ENCODE measurements at places on chromosomes 2 and 18.

DNA sequence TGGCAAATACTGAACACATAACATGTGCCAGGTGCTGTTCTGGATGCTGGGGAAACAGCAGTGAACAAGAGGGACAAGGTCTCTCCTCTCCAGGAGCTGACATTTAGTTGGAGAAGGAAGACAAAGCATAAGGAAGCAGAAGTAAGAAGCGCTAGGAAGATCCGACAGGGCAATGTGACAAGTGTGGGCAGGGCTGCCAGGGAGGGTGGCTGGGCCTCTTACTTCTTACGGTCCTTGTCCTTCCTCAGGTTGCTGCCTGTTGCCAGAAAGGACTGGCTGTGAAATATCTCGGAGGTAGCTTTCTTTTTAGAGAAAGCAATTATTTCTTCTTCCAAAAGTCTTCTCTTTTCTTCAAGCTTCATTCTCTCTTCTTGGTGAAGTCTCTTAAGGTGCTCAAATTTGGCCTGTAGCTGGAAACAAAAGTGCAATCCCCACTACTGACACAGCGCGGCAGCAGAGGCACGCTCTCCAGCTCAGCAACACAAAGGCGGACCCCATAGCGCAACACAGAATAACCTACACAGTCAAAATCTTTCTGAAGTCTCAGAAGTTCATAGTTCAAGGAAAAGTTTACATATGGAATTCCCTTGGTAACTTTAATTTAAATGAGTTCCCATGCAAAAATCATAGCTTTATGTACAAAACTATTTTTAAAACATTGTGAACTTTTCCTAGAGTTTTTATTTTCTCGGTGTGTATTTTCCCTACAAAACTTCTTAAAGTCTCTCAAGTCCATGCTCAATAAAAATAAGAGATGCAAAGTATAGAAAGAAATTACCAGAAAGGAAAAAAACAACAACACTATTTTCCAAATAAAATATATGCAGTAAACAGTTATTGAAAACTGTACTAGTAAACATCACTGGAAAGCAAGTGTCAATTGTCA, 67.7 kb downstream of the SEPTIN10 start:
- DNase-seq, result no peak

DNA sequence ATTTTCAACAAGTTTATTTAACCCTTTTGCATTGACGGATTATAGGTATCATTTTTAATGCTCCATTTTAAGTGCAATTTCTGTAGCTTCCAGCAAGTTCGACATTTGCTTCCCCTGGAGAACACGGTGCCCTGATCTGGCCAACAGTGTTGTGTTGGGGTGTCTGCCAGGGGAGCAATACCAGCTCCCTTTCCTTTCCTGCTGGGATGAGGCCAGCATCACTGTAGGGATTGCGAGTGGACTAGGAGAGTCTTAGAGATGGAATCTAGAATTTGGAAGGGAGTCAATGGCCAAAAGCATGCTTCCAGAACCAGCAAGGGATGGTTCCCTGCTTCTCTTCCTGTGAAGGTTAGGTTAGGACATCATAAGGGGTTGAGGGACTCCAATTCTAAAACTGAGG, 135.2 kb downstream of the RTN4 start:
- DNase-seq, result no peak

DNA sequence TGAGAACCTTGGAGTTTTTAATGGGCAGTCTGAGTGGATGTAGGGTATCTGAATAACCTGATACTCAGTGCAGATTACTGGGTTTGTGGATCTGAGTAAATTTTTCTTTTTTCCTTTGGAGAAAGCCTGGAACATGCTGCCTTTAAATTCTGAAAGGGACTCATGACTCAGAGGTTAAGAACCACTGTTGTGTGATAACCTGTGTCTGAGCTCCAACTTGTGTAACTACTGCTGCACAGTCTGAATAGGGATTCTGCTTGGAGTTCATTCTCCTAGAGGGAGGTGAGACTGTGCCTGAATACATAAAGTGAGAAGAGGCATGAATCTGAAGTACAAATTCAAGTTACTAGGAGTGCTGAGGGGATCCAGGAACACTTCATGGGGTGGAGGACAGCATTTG, 36.2 kb downstream of the KDM3A start:
- DNase-seq, result no peak

DNA sequence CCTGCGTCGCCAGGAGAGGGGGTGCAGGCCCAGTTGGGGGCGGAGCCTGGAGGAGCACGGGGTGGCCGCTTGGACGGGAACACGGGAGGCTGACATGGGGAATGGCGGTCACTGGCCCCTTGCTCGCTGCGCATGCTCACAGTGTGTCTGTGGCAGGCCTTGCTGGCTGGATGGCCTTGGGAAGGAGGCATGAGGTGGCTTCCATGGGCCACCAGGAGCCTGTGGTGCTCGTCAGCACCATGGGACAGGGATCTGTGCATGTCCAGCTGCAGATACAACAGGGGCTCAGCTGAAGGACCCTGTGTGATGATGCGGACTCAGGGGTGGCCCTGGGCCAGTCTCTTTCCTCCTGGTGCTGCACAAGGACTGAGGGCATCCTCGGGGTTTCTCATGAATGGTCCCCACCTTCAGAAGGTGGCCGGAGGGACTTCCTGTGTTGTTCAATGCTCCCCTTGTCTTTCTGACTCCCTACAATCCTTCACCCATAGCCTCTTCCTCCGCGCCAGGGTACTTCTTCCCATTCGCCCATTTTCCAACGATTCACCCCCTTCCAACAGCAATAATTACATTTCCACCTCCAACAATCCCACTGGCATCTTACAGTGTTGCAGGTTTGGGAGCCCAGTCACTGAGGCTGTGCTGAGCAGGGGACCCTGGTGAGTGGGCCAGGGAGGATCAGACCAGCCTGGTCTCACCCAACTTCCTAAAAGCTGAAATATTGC, 3.4 kb upstream of the SP140L start:
- DNase-seq, result no peak

GRCh38 chr2:235636546-235636945, 142.7 kb downstream of the AGAP1 start:
- DNase-seq, result no peak

GRCh38 chr2:192215096-192215877, 20.6 kb upstream of the TMEFF2 start:
- no peak for DNase-seq

DNA sequence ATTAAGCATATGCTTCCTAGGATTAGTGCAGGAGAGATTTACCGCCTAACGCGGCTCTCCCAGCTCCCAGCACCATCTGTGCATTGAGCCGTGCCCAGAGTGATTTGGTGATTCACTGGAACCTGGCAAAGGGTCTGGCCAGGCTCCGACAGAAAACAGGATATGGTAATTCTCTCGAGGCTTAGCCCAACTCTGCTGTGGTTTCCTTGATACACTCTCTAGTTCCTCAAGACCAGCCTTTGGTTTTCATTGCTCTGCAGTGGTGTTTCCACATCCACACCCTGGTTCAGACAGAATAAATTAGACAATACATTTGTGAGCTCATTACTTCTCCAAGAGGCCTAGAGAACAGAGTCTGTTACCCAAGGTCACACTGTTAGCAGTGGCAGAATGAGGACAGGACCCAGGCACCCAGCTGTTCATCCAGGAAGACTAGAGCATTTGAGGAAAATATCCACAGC, 23.0 kb upstream of the SMAD2 start:
- no peak for DNase-seq

DNA sequence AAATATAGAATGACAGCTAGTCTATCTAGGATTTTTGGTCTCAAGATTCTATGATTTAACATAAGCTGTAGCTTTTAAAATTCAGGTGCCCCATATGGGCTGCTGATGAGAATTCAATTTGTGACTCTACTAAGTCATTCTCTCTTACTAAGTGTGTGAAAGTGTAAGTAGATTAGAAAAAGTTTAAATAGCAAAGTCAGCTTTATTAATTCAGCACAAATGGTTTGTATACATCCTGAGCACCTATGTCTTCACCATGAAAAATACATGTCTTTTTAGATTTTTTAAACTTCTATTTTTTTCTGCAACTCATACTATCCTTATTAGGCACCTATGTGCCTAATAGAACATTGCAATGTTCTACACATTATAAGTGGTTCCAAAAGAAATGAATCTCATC, 157.1 kb downstream of the METTL4 start:
- no peak for DNase-seq

- no peak for DNase-seq
Observed at GRCh38 chr18:22473366-22473765, 55.7 kb upstream of the CTAGE1 start.

GRCh38 chr2:21891191-21891590, 767.4 kb downstream of the TDRD15 start:
- DNase-seq, result no peak

- DNase-seq, result no peak
Observed at GRCh38 chr2:4475618-4476017, 772.2 kb downstream of the DCDC2C start.

DNA sequence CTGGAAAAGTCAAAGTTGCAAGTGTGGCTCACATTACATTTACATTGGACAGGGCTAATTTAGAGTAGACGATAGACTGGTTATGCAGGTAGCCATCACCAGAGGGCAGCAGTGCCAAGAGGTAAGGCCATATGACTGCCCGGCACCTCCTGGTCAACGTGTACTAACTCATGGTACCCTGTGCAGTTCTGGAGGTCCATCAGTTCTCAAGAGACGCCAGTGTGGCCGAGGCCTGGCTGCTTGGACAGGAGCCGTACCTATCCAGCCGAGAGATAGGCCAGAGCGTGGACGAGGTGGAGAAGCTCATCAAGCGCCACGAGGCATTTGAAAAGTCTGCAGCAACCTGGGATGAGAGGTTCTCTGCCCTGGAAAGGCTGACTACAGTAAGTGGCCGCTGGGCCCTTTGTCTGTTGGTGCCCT, 65.8 kb upstream of the EML6 start:
- no peak for DNase-seq

DNA sequence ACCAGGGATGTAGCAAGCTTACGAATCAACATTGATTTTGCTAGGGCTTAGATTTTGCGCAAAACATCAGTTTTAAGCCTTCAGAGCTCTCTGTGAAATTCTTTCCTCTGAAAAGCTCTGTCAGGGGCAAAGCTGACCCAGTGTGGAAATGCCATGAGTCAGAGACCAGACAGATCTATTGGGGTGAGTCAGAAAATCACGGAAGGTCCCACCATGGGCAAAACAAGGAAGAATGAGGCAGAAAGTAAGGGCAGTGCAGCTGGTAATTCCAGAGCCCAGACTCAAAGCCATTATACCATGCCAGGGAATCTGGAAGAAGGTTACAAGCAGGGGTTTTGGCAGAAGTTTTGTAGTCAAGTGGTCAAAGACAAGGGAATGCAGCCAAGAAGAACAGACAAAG, 256.6 kb upstream of the CTAGE1 start:
- DNase-seq, result peak; percentile 80

- no peak for DNase-seq
Observed at GRCh38 chr2:151347906-151348305, 9.5 kb upstream of the TNFAIP6 start.

- no peak for DNase-seq
Observed at GRCh38 chr2:229268626-229269025, 2.5 kb downstream of the PID1 start.

GRCh38 chr18:24027156-24027827, 12.7 kb downstream of the TTC39C start:
- DNase-seq, result peak; percentile 45

- no peak for DNase-seq
Observed at GRCh38 chr2:241083091-241083415, 19.0 kb downstream of the MTERF4 start.

DNA sequence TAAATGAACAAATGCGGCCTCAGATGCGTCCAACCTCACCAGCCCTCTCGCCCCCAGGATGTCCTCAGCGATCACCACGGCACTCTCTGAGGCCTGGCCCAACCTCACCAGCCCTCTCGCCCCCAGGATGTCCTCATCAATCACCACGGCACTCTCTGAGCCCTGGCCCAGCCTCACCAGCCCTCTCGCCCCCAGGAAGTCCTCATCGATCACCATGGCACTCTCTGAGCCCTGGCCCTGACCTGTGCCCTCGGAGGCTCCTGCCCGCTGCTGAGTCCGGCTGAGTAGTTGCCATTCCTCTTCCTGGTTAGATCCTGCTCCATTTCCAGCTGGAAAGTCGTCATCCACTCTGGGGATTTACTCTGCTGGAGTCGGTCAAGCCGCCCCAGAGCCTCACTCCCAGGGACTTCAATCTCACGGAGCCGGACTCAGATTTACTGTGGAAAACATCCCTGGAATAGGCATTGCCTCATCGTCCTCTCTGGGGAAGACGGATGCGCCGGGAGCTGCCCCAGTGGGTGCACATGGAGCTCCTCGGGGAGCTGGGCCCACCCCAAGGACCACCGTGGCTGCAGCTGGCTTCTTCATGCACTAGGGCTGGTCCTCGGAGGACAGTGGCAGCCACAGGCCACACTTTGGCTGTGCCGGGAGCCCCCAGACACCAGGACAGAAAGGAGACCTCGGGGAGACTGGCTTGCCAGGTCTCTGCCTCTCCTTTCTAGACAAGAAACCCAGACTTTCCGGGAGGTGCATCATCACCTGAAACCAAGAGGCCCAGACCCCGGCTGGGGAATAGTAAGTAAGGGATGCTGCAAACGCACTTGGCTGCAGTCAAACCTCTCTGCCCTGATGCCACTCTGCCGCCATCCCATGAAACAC, 230.6 kb downstream of the EIPR1 start:
- DNase-seq, result no peak

DNA sequence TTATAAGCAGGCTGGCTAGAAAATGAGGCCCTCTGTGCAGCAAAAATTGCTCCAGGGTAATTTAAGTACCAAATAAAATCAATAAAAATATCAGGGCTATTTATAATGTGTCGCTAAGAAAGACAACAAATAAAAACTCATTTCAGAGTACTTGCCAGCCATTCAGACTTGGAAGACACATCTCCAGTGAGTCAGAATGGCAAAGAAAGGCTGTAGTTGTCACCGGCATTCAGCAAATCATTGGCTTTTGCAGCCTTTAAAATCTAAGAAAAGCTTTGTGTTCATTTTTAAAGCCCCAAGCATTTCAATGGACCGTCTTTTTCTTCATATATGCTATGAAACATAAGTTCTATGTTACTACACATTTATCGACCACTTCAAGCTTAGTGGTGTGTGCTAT, 141.1 kb upstream of the HNMT start:
- no peak for DNase-seq

DNA sequence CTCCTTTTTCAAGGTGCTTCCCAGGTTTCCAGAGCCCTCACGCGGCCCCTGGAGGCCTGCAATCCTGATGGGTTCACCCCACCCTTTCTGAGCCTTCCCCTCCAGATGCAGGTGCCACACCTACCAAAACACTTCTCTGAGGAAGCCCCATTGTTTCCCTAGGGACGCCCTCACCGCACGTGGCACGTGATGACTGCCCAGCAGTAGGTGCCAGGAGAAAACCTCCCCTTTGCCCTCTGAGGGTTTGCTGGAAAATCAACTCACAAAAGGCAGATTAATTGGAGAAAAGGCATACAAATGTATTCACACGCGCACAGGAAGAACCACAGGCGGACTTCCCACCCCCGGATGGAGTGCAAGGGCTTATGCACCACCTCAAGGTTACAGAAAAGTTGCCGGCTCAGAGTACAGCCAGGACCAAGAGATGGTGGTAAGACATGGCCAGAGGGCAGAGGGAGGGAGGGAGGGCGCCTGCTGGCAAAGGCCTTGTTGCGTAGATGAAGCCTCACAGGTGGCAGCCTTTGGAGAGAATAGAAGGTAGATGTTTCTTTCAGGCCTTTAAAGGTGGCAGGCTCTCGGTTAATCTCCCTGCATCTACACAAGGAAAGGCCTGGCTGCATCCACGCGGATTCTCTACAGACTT, 269.4 kb upstream of the RAB6C start:
- DNase-seq, result no peak

- no peak for DNase-seq
Observed at GRCh38 chr2:6072768-6073167, 380.6 kb downstream of the SOX11 start.

GRCh38 chr18:65751155-65752085, 608 bp downstream of the CDH7 start:
- no peak for DNase-seq

- DNase-seq, result no peak
Observed at GRCh38 chr2:6342273-6342920, 523.3 kb downstream of the CMPK2 start.

- DNase-seq, result no peak
Observed at GRCh38 chr2:157872791-157873190, 3.3 kb downstream of the ACVR1 start.

Measured in AG04449 (cell line).